Chondrocyte (in vitro differentiated cells): ENCODE measurements at places on chromosomes 5 and 9. TPM values are rescaled to one million over a fixed set of nuclear protein-coding genes. Genes with fewer than 3 reads are reported as not detected.

Gene FCN1
- not detected in 3 replicates for total RNA-seq

Gene ZNF300
- 4.0 to 8.6 TPM (median 4.2 TPM) in 3 replicates for total RNA-seq

DNA sequence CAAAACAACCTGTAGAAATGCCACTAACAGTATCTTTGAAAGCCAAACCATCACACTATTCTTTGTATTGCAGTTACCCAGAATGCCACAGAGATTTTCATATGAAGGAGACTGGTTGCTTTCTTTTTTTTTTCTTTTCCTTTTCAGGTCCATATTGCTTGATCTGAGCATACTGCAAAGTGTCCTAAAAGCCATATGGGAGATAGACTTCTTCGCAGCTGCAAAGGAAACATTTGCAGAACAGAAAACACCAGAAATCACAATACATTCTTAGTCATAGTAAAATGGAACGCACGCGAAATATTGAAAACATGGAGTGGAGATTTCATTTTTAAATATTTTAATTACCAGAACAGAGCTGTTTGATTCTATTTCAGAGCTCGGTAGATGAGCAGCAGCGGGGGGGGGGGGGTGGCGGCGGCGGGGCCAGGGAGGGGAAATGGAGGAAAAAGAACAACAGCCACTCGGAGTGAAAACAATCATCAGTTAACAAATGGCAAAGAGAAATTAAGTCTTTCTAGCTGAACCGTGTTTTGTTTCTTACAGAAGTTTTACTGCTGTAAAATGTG, 284.1 kb downstream of the NFIB start:
- peak overlapping the region; percentile 62 for H3K4me3 ChIP-seq
- no peaks in the 10 kb centered on the region for H3K27me3 ChIP-seq
- peak overlapping the region; percentile 88 for H3K27ac ChIP-seq
- H3K4me1 ChIP-seq: peaks cover 47% of the 10 kb centered on the region

DNA sequence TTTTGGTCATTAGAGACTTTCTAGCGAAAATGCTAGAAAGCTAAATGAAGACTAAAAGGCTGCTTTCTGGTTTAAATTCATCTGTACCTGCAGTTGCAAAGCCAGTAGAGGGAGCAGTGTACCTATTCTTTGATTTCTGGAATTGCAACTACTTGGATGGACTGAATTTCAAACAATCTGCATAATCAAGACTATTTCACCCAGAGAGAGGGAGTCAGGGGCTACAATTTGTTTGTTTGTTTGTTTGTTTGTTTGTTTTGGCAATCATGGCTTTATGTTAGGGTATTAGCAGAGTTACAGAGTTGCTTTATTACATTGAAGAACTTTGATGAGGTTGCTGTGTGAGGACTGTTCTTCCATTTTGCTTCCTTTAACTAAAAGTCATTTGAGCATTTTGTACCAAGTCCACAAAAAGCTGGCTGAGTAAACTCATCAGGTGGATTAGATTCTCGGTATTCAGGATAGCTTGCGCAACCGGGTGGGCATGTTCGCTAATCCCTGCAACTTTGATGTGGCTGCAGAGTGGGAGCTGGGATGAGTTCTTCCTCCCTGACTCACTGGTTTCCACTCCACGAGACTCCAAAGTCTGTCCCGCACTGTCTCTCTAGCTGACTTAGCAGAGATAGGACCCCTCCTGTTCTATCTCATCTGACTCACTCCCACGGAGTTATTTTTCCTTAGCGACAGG, 80.0 kb upstream of the TUT7 start:
- H3K36me3 ChIP-seq: no peaks in the 10 kb centered on the region
- no peak for DNase-seq
- H3K27ac ChIP-seq: peak overlapping the region; percentile 50
- peak overlapping the region; percentile 50 for H3K4me3 ChIP-seq
- peaks cover 12% of the 10 kb centered on the region for H3K4me1 ChIP-seq

DNA sequence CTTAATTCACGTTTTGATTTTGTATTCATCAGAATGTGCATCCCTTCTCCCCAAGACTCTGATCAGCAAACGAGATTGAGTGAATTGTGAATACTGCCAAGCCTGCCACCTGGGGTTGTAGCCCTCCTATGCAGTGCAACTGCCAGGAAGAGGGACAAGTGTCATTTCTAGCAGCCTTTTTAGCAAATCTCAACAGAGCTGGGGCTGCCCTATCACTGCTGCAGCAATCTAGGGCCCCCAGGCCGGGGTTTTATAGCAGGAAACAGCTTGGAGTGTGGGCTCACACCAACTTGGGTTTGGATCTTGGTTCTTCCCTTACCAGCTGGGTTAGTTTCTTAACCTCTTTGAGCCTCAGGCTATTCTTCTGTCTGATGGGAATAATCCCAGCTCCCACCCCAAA, 4.0 kb downstream of the CSF1R start:
- H3K36me3 ChIP-seq: no peaks in the 10 kb centered on the region
- H3K4me3 ChIP-seq: no peak overlapping the region
- no peak overlapping the region for H3K27ac ChIP-seq
- no peaks in the 10 kb centered on the region for H3K27me3 ChIP-seq
- H3K4me1 ChIP-seq: peaks cover 3% of the 10 kb centered on the region
- DNase-seq: no peak

- no peak for DNase-seq
- H3K4me1 ChIP-seq: peaks cover 42% of the 10 kb centered on the region
- H3K36me3 ChIP-seq: peaks cover 5% of the 10 kb centered on the region
- H3K4me3 ChIP-seq: no peak overlapping the region
Observed at GRCh38 chr9:35566417-35566816, 38.6 kb upstream of the TESK1 start.

GRCh38 chr9:78574354-78575045, 277.6 kb downstream of the PSAT1 start:
- H3K27ac ChIP-seq: peak overlapping the region; percentile 20
- no peaks in the 10 kb centered on the region for H3K27me3 ChIP-seq
- H3K36me3 ChIP-seq: no peaks in the 10 kb centered on the region
- DNase-seq: no peak
- peaks cover 15% of the 10 kb centered on the region for H3K4me1 ChIP-seq

DNA sequence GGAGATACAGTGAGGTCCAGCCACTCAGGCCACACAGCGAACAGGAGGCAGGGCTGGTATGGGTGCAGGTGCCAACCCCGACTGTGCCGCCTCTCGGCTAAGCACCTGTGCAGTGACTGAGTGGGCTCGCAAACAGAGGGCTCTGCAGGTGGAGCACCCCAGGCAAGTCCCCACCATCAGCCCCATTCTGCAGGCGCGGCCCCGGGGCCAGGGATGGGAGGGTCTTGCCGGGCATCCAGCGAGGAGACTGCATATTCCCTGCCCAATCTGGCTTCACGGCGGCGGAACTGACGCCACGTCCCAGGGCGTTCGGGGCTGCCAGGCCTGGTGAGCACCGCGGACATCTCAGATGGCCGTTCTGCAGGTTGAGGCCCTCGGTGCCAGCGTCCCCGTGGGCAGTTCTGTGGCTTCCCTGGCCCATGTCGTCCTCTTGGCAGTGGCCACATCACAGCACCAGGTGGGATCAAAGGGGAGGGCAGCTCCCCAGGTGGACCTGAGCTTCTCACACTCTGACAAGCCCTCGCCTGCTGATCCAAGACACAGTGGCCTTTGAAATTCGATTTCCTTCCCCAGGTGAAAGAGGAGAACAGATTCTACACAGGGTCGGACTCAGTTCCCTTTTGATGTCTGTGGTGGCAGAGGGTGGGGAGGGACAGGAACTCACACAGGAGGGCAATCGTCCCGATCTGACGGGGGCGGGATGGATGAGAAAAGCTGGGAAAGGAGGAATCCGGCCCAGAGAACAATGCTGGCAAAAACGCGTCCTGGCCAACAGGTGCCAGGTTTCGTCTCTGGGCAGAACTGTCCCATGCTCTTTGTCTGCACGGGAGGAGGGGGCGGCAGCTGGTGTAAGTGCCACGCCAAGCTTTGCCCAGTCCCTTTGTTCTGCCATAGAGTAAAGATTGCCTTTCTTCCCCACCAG, 18.8 kb downstream of the DBH start:
- no peak overlapping the region for H3K27ac ChIP-seq
- H3K36me3 ChIP-seq: no peaks in the 10 kb centered on the region
- no peak overlapping the region for H3K4me3 ChIP-seq
- H3K27me3 ChIP-seq: peaks cover 44% of the 10 kb centered on the region
- peaks cover 18% of the 10 kb centered on the region for H3K4me1 ChIP-seq
